ENCODE measurements at places on chromosomes 6 and 20.

DNA sequence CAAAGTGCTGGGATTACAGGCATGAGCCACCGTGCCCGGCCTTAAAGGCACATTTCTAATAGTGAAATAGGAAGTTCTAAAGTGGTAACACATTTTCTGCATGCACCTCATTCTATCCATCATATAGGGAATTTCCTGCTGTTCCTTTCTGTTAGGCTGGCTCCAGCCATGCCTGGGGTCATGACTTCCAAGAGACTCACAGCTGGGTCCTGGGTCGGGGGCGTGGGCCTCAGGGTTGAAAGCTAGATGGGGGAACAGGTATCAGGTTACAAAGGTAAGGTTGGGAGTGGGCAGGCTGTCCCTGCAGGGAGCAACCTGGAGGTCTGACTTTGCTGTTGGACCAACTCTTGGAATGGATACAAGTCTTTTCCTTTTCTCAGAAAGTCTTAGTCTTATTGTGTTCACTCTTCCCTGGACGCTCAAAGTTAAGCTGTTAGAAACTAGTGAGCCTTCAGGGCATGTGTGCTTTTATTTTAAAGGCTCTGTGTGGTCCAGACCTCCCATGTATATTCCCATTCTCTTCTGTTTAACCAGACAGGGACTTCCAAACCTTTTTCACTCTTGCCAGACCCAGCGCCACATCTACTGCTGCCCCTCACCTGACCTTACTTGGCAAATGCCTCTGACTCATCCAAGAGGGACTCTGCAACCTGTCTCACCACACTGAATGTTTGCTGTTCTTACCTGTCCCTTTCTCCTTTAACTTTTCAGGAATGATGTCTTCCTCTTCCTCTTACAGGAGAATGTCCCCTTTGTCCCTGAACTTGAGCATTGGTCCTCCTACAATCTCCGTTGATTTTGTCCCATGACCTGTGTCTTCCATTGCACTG lies 64.4 kb downstream of the TMEM170B start:
- no peak for DNase-seq

DNA sequence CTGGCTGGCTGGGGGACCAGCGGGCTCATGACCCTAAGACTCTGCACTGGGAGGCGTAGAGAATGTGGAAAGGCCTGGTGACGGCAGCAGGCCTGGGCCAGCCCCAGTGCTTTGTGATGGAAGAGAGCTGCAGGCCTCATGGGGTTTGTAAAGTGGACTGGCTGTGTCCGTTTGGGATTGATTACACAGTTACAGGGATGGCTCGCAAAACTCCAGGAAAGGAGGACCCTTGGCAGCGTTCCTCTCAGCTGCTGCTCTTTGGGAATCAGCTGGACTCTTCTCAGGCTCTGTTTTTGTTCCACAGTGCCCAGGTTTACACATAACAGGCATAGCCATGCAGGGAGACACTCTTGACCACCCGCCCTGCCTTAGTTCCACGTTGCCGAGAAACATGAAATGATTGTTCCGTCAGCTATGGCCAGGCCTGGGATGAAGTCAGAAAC lies 89.0 kb downstream of the SLX4IP start:
- no peak for DNase-seq

GRCh38 chr6:79737172-79737571 lies 106.0 kb downstream of the SH3BGRL2 start:
- DNase-seq = no peak

GRCh38 chr6:166830185-166830890 lies 126.0 kb downstream of the RNASET2 start:
- DNase-seq = no peak

- no peak for DNase-seq
These were observed 31.1 kb downstream of the ARID1B start for GRCh38 chr6:156808287-156808686.

DNA sequence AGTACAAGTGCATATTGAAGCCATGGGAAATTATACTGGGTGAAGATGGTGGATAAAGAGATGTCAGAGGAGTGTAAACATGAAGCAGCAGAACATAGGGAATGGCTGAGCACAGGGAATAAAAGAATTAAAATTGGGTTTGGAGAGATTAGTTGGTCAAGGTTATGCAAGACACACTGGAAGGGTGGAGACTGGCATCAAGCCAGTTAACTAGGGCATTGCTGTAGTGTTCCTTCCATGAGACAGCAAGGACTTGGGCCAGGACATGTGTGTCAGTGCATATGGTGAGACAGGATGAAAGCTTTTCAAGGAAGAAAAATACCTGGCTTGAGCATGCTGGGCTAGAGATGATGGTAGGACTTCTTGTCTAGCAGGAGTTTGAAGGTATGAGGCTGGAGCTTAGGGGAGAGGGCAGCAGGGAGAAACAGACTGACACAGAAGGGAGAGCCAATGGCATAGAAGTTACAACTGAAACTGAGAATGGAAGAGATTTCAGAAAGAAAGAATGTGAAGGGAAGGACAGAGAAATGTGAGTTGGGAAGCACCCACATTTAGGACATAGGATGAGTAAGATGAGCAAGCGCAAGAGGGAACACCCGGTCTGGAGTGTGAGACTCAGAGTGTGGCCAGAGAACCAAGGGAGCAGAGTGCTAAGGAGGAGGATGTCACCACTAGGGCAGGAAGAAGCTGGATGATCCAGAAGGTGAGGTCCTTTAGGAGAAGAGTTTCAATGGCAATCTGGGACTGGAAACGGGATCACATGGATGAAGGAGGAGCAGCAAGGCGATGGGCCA lies 14.5 kb upstream of the TMEM170B start:
- no peak for DNase-seq

- no peak for DNase-seq
These were observed 8.5 kb downstream of the HMGN3 start for GRCh38 chr6:79225717-79226599.

DNA sequence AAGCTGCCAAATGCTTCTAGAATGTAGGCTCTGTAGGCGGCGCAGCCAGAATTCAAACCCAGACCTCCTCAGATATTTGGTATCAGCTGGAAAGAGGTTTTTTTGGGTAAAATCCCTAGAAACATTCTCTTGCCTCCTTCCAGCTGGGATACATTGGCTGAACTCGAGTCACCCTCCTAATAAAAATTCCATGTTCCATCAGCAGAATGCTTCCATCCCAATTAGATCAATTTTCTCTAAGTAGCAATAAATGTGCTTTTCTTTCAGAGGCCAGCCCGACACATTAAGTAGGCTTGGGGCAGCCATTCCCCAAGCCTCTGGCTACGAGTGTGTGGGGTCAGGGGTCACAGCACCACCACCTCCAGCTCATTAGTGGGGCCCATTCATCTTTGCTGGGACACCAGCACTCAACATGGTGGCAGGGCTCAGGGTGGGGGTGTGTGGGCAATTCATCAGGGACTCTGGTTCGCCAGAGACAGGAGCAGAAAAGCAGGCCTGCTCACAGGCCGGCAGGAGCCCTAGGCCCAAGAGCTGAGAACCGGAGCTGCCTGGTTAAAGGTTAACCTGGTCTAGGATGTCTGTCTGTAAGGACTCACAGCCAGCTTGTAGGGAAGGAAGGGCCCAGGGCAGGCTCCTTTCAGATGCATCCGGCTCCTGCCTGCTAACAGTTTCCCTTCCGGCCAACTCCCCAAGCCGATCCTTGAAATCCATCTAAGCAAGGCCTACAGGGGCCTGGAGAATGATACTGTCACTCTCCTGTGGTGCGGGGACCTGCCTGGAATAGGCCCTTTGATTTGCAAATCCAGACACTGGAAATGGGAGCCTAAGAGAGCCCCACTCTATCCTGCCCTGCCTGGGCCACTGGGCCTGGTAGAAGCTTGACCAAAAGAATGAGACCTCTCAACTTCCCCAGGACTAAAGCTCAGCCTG lies 159.1 kb upstream of the TOP1 start:
- DNase-seq = no peak

GRCh38 chr6:113774127-113774825 lies 82.9 kb upstream of the MARCKS start:
- no peak for DNase-seq

GRCh38 chr20:19012676-19013075 lies 199.1 kb downstream of the SCP2D1 start:
- DNase-seq = no peak

GRCh38 chr20:64192406-64192805 lies 28.2 kb downstream of the MYT1 start:
- DNase-seq = no peak

- peak; percentile 14 for DNase-seq
These were observed 361.6 kb upstream of the RUNX2 start for GRCh38 chr6:44966449-44967092.

GRCh38 chr6:51928320-51928719 lies 159.1 kb downstream of the PKHD1 start:
- DNase-seq = no peak

GRCh38 chr20:62299666-62300236 lies 3.0 kb upstream of the ADRM1 start:
- DNase-seq = no peak

- DNase-seq = no peak
These were observed 304.2 kb downstream of the ADGRG6 start for GRCh38 chr6:142605922-142606485.

DNA sequence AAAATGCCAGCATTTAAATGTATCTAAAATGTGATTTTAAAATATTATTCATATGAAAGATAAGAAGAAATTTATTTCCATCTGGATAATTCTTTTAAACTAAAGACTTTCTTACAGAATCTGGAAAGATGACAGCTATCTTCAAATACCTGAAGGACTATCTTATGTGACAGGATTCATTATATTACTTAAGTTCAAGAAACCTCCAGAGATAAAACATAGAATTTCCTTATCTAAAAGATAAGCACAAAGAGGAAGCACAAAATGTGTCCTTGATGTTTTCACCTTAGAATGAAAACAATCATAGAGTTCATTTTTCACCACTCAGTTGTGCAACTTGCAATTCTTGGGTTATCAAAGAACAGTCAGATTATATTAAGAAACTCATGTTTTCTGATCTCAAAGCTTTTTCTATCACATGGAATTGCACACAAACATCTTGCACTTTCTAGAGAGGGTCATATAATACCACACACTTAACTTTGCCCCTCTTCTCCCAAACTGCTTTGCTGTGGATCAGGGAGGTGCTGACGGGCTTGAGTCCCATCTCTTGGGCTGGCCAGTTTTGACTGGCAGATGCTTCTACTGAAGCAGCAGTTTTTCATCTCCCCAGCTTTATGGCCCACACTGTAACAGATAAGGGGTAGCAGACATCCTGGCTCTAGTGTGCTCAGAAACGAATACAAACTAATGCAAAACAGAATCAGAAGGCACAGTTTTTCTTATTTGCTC lies 467.4 kb downstream of the CDC5L start:
- DNase-seq = no peak

GRCh38 chr20:2305029-2305428 lies 9.2 kb downstream of the TGM3 start:
- DNase-seq = no peak

- DNase-seq = no peak
These were observed 4.2 kb upstream of the TSBP1 start for GRCh38 chr6:32375739-32376529.

GRCh38 chr6:98469141-98469540 lies 365.2 kb upstream of the POU3F2 start:
- no peak for DNase-seq

GRCh38 chr6:80094017-80094416 lies 12.5 kb upstream of the BCKDHB start:
- DNase-seq = no peak

- DNase-seq = no peak
These were observed 801 bp downstream of the CCDC28A start for GRCh38 chr6:138774370-138774769.

GRCh38 chr20:1569415-1569881 lies 11.9 kb upstream of the SIRPD start:
- no peak for DNase-seq

- DNase-seq = no peak
These were observed 178.7 kb downstream of the TAF4 start for GRCh38 chr20:61886721-61887595.

- no peak for DNase-seq
These were observed 105.2 kb upstream of the BMP2 start for GRCh38 chr20:6662309-6662708.

DNA sequence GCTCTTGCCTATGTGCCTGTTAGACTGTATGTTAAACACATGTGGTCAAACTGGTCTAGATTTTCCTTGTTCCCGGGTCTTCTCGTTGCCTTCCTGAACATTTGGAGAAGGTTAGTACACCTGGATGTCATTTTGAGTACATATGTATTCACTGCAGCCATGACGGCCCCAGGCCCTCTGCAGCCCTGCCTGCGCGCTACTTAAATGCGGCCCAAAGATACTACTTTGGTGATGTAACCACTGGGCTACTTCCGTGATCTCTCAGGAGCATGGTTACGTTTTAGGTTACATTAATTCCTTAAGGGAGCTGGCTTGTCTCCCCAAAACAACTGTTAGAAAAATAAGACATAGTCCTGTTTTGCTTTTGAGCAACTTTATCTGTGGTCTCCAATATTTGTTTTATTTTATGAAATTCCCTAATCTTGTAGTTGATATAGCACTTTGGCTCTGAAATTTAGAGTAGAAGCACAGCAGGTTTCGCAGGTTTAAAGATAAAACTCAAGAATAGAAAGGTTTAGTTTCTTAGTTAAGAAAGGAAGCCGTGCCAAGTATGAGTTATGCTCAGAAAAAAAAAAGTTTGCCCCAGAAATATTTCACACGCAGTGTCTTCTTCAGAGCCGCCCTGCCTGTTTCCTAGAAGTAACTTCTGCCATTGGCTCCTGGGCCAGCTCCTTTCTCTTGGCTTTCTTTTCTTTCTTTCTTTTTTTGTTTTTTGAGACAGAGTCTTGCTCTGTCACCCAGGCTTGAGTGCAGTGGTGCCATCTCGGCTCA lies 38.1 kb downstream of the TIAM2 start:
- DNase-seq = no peak

DNA sequence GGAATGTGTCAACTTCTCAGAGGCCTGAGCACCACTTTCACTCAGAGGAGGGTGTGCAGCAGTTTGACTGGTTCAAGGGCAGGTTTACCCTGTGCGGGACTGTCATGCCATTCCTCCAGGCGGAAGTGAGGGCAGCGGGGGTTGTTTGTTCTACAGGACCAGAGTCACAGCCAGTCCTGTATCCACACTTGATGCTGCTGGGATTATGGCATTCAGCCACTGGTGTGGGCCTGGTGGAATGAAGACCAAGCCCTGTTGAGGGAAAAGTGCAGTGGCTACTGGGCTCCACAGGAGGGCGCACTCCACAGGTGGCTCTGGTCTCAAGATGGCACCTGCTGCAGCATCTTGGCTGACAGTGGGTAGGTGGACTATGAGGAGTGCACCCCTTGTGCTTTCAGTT lies 14.8 kb downstream of the SEMG2 start:
- DNase-seq = no peak

DNA sequence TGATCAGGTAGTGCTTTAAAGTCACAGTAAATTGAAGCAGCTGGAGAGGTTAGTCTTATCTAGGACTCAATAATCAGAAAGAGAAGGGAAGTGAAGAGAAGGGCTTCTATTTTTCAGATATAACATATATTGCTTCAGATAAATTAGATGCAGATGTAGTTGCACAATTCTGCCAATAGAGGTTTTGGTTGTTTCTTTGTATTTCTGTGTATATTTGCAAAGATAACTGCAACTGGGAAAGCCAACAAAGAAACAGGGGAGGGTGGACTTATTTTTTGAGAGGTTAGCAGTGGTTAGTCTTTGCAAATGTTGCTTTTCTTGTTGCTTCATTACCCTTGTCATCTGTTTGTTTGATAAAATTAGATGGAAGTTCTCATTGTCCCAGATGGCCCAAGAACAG lies 106.6 kb downstream of the ADGRG6 start:
- DNase-seq = no peak

Measured in GM04504 (cell line).